ENCODE measurements at places on chromosomes 5 and 9. TPM values are rescaled to one million over a fixed set of nuclear protein-coding genes. Genes with fewer than 3 reads are reported as not detected.

GRCh38 chr5:130890610-130891009 lies 274.4 kb downstream of the HINT1 start:
- DNase-seq: no peak
- no peak overlapping the region for H3K27ac ChIP-seq
- no peak overlapping the region for H3K4me3 ChIP-seq
- H3K4me1 ChIP-seq: no peaks in the 10 kb centered on the region
- H3K27me3 ChIP-seq: no peaks in the 10 kb centered on the region

DNA sequence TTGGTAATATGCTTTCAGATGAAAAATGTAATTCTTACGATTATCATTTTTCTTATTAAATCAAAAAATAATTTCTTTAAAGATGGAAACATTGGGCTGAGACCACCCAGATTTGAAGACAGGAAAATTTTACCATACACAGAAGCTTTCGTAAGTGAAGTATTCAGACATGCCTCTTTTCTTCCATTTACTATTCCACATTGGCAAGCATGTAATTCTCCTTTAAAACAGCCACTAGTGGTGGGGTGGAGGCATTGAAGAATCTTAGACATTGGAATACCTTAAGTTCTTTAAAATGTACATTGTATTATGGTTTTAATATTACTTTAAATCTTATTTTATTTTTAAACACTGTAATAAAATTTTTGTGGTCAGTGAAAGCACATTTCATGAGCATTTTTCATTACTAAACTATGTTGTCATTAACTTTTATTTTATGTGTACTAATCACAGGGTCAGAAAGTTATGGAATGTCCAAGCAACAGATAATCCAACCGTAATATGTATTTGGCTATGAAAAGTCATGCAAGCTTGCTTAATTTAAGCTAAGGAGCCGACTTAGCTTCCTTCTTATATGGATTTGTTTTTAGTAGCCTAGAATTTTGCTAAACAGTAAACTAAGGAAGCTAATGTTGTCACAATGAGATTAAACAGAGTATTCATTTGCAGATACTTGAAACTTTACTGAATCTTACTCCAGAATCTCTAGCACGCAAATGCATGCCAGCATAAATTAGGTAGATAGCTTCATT lies 97.4 kb upstream of the ALDH1A1 start:
- no peak overlapping the region for H3K27ac ChIP-seq
- no peak for DNase-seq
- no peak overlapping the region for H3K4me3 ChIP-seq
- H3K27me3 ChIP-seq: no peaks in the 10 kb centered on the region
- H3K36me3 ChIP-seq: no peaks in the 10 kb centered on the region

DNA sequence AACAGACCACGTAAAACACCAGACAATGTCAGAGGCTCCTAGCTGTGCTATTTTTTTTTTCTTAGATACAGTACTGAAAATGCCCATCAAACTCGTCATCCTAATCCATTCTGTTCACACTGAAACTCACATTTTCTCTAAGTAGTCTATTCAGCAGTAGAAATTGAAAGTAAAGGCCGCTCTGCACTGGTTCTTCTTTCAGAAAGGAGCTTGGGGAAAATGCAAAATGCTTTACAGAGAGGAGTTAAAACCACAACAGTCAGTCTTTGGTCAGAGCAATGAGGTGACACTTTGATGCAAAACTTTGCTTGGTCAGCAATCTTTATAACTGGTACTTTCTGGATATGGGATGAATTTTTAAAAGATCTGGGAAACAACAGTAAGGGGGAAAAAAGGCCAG lies 43.8 kb upstream of the SUSD1 start:
- no peak overlapping the region for H3K4me3 ChIP-seq
- H3K27me3 ChIP-seq: no peaks in the 10 kb centered on the region
- H3K4me1 ChIP-seq: no peaks in the 10 kb centered on the region

GRCh38 chr9:98150164-98150563 lies 31.1 kb upstream of the TRIM14 start:
- H3K4me1 ChIP-seq: no peaks in the 10 kb centered on the region
- no peak overlapping the region for H3K4me3 ChIP-seq
- no peak for DNase-seq

DNA sequence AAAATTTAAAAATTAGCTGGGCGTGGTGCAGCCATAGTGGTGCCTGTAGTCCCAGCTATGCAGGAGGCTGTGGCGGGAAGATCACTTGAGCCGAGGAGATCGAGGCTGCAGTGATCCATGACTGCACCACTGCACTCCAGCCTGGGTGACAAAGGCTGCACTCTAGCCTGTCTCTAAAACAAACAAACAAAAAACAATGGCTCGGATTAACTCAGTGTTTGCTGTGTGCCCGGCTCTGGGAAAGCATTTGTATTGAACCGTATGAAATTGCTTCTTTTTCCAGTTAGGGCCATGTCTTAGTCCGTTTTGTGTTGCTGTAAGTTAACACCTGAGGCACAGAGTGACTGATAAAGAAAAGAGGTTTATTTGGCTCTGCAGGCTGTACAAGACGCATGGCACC lies 62.6 kb downstream of the CFAP77 start:
- no peak overlapping the region for H3K4me3 ChIP-seq
- H3K27me3 ChIP-seq: no peaks in the 10 kb centered on the region
- no peak for DNase-seq
- no peaks in the 10 kb centered on the region for H3K36me3 ChIP-seq

DNA sequence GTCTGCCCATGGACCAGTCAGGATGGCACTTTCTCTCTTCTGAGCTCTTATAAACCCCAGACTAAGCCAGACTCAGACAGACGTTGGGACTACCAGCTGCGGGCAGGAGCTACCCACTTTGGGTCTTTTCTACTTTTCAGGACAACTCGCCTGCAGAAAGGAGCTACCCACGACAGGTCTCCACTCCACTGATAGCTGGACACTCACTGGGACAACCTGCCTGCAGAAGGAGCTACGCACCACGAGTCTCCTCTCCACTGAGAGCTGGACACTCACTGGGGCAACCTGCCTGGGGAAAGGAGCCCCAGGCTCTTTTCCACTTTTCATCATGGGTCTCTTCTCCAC lies 1440.2 kb upstream of the ACO1 start:
- no peak for DNase-seq
- H3K4me1 ChIP-seq: no peaks in the 10 kb centered on the region
- H3K4me3 ChIP-seq: no peak overlapping the region
- no peaks in the 10 kb centered on the region for H3K36me3 ChIP-seq
- H3K27me3 ChIP-seq: no peaks in the 10 kb centered on the region

LSM11 gene
- polyA plus RNA-seq: 0.92 TPM

DNA sequence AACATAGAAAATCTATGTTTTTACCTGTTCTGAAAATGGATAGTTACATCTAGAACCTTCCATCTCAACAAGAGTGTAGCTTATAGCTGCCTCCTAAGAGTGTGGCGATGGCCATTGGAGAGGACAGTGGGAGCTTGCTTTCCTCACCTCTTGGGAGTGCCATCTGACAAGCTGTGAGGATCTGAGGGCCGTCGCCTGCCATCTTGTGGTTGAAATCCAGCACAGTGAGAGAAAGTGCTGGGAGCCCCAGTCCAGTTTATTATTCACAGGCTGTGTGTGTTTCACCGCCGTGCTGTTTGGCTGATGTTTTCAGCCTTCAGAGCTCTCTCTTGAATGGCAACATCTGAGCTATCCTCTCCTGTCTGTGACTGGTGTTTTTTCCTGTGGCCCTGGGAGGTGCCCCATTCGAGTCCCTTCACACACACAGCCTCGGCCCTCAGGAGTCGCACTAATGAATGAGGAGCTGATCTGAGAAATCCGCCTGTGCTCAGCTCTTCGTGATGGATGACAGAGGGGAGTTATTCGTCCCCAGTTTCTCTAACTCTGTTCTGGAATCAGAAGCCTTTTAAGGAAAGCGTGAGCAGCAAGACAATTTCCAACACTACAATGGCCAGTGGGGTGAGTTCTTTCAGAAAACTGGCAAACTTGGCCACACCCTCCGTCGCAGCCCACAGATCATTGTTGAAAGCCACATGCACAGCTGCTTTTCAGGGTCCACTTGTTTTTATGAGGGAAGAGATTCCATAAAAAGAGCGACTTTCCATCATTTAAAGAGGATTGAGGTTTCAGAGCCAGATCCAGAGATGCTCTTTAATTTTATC lies 170.3 kb downstream of the PDZD2 start:
- DNase-seq: no peak
- H3K27ac ChIP-seq: no peak overlapping the region
- H3K4me3 ChIP-seq: no peak overlapping the region
- no peaks in the 10 kb centered on the region for H3K4me1 ChIP-seq

ZNF354C gene
- 1.4 TPM for polyA plus RNA-seq

- no peaks in the 10 kb centered on the region for H3K4me1 ChIP-seq
- H3K27me3 ChIP-seq: no peaks in the 10 kb centered on the region
- H3K4me3 ChIP-seq: no peak overlapping the region
- H3K36me3 ChIP-seq: no peaks in the 10 kb centered on the region
- no peak for DNase-seq
These were observed 22.2 kb downstream of the MROH2B start for GRCh38 chr5:41048986-41049385.

TPPP gene
- 0.31 TPM for polyA plus RNA-seq

PCDHB16 gene
- polyA plus RNA-seq: not detected

GRCh38 chr9:28929433-28929832 lies 1356.2 kb upstream of the C9orf72 start:
- no peak overlapping the region for H3K27ac ChIP-seq
- no peaks in the 10 kb centered on the region for H3K4me1 ChIP-seq
- no peaks in the 10 kb centered on the region for H3K36me3 ChIP-seq
- H3K4me3 ChIP-seq: no peak overlapping the region
- H3K27me3 ChIP-seq: no peaks in the 10 kb centered on the region

DEPDC1B gene
- not detected for polyA plus RNA-seq

GRCh38 chr5:75660678-75661465 lies 49.6 kb downstream of the ANKDD1B start:
- no peak for DNase-seq
- no peaks in the 10 kb centered on the region for H3K27me3 ChIP-seq
- no peaks in the 10 kb centered on the region for H3K4me1 ChIP-seq

ENTPD8 gene
- polyA plus RNA-seq: not detected

DNA sequence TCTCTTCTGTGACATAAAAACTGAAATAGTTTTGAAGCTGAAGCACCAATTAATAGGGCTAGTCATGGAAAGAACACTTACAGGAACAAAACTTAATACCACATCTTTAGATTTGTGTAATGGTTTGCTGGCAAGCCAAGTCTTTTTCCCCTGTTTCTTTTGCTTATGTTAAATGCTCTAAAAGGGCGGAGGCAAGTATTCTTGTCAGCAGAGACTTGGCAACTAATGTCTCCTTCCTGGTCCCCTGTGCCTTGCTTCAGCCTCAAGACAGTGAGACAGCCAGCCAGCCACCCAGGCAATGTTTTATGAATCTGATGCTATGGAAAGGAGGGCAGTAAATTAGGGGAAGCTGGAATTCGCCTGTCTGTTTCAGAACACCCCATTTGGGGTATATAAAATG lies 45.7 kb downstream of the PRRC1 start:
- no peaks in the 10 kb centered on the region for H3K36me3 ChIP-seq
- H3K4me1 ChIP-seq: no peaks in the 10 kb centered on the region
- H3K27me3 ChIP-seq: no peaks in the 10 kb centered on the region

RNF208 gene
- not detected for polyA plus RNA-seq

DNA sequence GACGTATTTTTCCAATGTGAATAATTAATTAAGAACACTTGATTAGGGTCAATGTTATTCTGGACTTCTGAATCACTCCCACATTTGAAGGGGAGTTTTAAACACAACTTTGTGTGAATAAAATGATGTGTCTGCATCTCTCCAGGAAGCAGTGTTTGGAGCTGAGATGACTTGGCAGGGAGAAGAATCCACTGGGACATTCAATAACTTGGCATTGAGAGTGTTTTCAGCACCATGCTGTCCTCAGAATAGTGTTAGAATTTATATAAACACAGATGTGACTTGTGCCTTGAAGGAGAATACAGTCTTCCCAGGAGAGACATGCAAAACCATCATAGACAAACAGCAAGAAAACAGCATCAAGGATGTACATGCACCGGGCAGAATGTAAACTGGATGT lies 32.7 kb upstream of the KCNMB1 start:
- no peak overlapping the region for H3K27ac ChIP-seq
- H3K4me3 ChIP-seq: no peak overlapping the region
- H3K27me3 ChIP-seq: no peaks in the 10 kb centered on the region
- H3K36me3 ChIP-seq: no peaks in the 10 kb centered on the region
- peaks cover 1% of the 10 kb centered on the region for H3K4me1 ChIP-seq

CHSY3 gene
- polyA plus RNA-seq: not detected

CDC20B gene
- not detected for polyA plus RNA-seq

FOXD4L4 gene
- polyA plus RNA-seq: not detected

GRCh38 chr9:23771746-23772384 lies 54.2 kb downstream of the ELAVL2 start:
- H3K36me3 ChIP-seq: no peaks in the 10 kb centered on the region
- H3K27me3 ChIP-seq: no peaks in the 10 kb centered on the region
- H3K27ac ChIP-seq: no peak overlapping the region
- no peak overlapping the region for H3K4me3 ChIP-seq

DNA sequence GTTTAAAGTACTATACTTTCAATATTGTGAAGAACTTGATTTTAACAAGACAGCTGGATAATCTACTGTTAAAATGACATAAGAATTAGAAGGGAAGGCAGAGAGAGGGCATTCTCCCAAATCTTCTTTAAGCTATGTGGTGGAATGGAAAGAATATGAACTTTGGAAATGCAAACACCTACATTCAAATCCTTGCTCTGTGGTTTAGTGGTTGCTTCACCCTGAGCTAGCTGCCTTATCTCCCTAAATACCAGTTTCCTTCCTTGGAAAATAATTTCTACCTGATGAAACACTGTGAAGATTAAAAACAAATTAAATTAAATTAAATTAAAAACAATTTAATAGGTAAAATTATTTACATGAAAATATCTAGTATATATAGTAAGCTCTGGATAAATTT lies 98.5 kb downstream of the GPR21 start:
- H3K27me3 ChIP-seq: no peaks in the 10 kb centered on the region
- H3K27ac ChIP-seq: no peak overlapping the region
- peaks cover 39% of the 10 kb centered on the region for H3K36me3 ChIP-seq
- no peak for DNase-seq

CARD19 gene
- polyA plus RNA-seq: 75.6 TPM

LRRTM2 gene
- polyA plus RNA-seq: not detected

STOML2 gene
- polyA plus RNA-seq: 85.6 TPM

DNA sequence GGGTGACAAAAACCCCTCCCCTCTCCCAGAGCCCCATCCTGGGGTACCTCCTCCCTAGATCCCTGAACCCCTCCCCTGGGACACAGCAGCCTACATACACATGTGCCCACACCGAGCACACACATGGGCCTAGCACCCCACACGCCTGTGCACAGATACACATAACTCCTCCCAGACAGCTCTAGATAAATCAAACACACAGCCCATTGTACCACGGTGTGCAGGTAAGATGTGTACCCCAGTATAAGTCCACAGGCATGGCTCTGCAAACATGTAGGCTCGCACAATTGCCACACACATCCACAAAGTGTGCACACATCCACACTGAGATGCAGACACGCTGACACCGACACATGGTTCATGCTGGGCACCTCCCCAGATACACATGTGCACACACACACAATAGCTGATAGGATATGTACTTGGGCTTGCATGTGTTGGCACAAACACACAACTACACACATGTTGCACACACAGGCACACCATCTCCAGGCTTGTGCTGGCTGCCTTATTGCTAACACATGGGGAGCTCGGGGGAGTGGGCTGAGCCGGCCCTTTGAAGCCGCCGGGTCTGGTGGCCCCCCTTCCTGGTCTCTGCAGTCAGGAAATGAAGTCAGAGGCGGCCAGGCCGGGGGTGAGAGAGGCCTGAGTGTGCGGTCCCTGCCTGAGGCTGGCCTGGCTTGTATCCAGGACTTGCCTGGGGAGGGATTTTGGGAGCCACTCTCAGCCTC lies 30.2 kb downstream of the GOLGA2 start:
- no peaks in the 10 kb centered on the region for H3K27me3 ChIP-seq
- no peak for DNase-seq
- no peaks in the 10 kb centered on the region for H3K36me3 ChIP-seq
- H3K4me1 ChIP-seq: no peaks in the 10 kb centered on the region
